ENCODE measurements at places on chromosomes 6 and 20.

DNA sequence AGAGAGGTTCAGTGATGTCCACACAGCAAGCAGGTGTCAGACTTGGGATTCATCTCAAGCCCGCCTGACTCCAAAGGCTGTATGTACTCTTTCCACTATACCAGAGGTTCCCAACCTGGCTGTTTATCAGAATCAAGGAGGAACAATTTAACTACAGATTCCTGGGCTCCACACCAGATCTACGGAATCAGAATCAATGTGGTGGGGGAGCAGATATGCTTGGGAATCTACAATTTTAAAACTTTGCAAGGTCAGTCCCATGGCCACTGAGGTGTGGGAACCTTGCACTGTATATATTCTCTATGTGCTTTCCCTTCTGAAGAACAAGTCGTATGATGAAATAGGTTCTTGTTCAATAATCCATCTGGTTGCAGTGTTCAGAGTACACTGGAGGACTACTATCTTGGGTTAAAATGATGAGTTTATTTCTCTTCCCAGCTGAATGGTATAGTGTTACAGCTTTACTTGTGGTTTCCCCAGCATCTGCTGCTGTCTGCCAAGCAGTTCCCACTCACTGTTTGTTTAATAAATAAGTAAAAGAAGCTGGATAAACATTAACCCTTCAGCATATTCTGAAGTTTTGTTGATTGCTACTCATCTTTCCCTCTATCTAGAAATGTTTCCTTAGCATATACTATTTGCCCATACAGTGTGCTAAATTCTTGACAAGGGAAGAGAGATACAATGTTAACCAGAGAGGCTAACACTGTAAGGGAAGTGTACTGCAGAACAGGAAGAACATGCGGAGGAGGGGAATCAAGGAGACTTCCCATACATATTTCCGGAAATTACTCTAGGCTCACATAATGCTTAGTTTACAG is 9.9 kb downstream of the TTI1 start:
- DNase-seq = no peak

GRCh38 chr6:115663681-115664080 is 397.0 kb downstream of the FRK start:
- no peak for DNase-seq

DNA sequence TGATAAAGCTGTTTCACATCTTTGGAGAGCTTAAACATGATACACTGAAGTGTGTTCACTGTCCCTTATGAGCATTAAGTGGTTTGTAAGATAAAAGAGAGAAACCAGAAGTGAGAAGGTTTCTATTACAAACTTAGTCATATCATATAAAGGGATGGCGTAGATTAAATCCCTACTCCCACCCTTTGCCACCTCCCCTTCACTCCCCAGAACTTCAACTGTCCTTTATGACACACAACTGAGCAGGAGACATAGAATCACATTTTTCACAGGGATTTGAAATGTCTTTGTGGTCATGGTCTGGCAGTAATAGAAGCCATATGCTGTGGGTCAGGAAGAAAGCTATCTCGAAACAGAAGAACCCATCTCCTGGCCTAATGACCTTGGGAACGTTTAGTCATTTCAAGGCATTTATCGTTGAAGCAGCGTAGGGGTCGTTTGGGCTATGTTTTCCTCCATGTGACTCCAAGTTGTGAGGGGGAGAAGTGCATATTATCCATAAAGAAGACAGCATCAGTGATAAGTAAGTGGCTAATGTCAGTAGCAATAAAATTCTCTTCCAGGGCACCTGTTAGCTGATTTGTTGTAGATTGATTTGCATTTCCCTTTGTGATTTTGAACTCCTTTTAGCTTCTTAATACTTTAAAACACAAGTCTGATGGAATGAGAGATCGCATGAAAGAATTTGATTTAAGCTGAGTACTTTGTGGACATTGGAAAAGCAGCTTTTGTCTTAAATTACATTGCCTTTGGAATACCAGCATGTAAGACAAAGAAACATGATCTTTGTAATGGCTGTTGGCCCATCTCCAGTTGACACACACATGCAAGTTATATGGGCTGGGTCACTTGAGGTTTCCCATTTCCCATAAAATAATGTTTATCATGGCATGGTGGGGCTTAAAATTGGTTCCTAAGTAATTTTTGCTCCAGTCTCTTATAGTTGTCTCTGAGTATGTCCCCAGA is 501.5 kb upstream of the FLRT3 start:
- DNase-seq = no peak

DNA sequence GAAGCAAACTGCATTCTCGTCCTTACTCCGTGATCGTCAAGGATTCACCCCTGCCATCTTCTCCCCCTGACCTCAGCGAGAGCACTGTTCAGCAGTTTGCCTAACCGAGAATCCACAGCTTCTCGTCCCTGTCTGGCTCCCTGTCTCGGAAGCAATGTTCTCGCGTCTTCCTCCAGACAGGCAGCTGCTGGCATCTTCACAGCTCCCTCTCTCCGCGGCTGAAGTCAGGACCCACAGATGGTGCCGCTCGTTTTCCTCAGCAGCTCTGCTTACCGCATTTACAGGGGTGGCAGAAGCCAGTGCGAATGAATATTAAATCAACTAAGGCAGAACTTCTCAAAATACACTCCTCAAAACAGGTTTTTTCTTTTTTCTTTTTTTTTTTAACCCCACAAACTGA is 18.9 kb upstream of the SLC22A2 start:
- no peak for DNase-seq

- no peak for DNase-seq
These were observed 114.1 kb downstream of the GJA10 start for GRCh38 chr6:90008189-90008907.

- no peak for DNase-seq
These were observed 18.4 kb downstream of the ECT2L start for GRCh38 chr6:138814179-138814834.
